Fibroblast of skin of back (primary cell): ENCODE measurements at places on chromosomes 6 and 20.

DNA sequence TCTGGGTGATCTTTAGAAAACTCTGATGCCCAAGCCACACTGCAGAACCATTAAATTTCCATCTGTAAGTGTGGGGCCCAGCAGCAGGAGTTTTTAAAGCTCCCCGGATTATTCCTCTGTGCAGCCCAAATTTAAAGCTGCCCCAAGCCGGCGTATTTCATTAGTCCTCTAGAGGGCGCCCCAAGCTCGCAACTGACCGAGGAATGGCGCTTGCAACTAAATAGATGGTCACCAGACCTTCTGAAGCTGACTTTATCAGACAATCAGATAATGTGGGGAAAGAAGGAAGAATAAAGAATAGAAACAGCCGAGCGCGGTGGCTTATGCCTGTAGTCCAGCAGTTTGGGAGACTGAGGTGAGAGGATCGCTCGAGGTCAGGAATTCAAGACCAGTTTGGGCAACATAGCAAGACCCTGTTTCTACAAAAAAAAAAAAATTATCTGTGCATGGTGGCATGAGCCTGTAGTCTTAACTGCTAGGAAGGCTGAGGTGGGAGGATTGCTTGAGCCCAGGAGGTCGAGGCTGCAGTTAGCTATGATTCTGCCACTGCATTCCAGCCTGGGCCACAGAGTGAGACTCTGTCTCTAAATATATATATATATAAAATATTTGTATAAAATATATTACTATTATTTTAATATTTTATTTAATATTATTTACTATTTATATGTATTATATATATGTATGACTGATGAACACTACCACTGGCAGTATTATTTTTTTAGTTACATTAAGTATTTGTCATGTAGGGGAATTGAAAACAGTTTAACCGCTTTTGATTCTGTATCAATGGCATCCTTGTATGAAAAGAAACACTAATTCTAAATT, 56.0 kb downstream of the OTOR start:
- DNase-seq = peak; percentile 47

- DNase-seq = no peak
Observed at GRCh38 chr6:100261486-100261885, 203.2 kb downstream of the SIM1 start.

DNA sequence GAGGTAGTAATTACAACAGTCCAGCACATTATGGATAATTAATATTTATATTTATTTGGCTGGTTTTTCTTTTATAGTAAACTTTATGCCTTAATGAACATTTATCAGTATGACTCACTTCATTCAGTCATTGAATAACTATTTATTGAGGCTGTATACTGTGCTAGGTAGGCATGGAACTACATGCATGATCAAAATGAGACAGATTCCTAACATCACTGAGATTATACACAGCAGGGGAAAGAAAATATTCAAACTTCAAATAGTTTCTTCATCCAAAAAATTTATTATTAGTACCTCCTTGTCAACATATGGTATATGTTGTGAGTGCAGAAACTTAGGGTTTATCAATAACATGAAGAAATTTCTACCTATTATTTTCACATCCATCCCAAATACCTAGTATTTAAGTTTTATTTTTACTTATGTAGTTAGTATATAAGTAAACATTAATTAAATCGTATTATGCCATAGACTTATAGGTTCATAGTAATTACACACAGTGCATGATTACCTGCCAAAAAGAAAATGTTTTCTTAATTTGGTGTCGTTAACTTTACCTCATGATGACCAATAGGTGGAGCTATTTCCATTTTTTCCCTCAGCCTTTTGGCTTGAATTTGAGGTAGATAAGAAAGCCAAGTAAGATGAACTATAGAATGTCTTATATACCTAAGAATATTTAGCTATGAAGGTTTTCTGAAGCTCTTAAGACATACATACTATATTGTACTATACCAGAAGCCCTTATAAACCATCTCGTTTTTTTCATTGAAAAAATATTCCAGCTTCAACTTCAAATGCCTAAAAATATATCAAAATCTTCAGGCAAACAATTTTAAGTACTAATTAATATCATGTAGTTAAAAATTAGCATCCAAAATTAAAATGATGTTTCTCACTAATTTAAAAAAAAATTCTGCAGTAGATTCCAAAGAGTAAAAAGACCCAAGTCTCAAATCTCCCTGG, 12.5 kb upstream of the TMEM30A start:
- peak; percentile 69 for DNase-seq

DNA sequence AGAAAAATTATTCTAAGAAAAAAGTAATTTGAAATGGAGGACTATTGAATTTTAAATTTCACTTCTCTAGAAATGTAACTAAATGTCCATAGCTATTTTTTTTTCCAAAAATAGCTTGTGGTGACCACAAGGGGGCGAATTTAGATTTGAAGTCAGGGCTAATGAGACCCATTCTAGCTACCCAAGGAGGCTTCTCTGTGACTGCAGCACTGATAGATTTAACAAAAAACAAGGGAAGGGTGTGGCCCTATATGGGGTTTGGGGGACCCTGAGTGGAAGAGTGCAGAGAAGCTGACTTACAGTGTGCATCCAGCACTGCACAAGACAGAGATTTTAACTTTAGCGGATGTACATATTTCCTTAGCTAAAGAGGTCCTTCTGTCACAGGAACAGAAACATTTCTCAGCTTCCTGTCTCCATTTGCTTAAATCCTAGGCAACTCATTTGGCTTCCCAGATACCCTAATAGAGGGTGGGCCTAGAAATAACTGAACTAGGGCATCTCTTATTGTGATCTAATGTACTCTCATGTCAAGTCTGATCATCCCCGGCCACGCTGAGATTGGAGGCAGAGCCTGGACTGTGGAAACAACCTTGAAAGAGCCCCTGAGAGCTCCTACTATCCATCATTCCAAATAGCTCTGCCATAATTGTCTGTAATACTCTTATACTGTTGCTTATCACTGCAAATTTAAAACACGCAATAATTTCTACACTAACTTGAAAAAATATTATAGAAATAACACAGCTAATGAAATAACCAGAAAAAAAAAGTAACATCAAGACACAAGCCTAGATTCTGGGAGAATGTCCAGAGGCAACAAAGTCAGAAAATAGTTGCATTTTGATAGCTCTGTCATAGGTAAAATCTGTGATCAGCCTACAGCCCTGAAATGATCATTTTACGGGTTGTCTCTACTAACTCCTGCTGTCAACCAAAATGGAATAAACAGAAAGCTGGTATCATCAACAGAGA, 93.6 kb downstream of the SNAP91 start:
- DNase-seq = peak; percentile 38

DNA sequence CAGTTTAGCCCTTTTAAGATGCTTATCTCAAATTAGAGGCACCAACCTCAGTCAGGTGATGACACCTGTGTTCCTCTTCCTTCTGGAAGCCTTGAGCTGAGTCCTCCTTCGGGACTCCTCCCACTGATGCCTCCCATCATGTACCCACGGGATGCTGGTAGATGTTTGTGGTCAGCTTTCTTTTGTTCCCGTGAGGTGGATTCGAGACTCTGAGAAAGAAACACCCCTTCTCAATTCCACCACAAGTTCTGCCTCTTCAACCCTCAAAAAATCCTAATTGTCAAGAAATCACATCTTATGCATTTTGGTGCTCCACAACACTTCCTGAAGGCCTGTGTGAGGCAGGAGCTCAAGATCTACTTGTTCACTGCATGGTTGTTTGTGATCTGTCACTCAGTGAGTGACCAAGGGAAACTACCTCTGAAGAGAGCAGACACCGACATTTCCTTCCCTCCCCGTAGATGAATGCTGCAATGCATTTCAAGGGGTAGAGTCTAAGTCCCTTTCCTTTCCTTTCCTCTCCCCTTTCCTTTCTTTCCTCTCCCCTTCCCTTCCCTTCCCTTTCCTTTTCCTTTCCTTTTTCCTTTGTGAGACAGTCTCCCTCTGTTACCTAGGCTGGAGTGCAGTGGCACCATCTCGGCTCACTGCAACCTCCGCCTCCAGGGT, 50.5 kb downstream of the PCNA start:
- no peak for DNase-seq

DNA sequence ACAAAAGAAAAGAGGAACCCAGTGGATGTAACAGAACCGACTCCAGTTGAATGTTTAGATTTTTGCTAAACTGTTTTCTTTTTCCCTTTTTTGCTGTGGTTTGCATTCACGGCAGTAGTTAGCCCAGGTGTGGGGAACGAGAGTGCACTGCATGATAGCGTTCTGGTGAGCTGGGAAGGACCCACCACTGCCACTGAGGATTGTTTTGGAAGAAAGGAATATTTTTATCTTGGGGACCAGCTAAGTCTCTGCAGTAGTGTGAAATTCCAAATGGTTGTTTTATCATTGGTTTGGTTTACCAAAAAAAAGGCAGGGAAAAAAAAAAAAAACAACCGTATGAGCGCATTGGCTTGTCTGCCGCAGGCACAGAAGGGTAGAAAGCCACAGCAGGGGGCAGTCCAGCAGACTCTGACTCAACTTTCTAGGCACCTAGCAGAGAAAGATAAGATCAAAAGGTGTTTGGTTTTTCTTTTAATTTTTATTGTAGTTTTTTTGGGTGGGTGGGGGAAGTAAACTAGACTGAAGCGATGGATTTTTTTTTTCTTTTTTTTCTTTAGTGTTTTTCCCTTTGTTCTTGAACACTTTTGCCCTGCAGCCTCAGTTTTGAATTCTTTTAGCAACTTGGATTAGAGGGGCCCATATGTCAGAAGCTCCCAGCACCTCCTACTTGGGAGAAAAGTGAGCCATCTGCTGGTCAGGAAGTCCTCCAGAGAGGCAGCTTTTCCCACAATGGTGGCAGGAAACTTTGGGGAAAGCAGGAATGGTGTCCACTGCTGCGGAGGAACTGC, 13.5 kb upstream of the RAB5IF start:
- DNase-seq = peak; percentile 56

DNA sequence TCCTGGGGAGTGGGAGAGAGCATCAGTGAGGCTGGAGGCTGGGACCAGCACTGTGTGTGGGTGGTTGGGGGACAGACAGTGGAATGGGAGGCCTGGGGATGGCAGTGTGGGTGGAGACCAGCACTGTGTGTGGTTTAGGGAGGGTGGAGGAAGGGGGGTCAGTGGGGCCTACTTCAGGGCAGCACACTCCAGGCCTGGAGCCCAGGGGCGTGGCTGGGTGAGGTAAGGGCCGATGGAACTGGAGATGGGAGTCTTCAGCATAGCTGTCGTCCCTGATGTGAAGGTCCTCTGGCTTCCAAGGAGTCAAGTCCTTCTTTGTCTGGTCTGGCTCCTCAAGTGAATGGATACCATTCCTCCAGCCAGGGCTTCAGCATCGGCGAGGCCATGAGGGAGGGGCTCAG, 18.6 kb downstream of the KCNK17 start:
- no peak for DNase-seq

DNA sequence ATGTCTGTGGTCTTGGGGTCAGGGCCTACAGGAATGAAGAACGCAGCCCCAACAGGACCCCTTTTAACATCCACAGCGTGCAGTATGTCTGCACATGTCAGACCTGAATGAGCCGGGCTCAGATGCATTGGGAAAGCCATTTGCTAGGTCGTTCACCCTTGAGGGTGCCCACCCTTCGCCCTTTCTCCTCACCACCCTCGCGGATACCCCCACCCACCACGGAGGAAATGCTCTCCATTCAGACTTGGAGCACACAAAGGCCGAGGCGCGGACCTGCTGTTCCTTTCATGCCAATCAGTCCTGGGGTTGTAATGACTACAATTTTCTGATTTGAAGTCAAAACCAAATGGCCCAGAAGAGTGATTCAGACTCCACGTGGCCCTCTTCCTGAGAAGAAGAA, 62.7 kb downstream of the EDN3 start:
- no peak for DNase-seq

DNA sequence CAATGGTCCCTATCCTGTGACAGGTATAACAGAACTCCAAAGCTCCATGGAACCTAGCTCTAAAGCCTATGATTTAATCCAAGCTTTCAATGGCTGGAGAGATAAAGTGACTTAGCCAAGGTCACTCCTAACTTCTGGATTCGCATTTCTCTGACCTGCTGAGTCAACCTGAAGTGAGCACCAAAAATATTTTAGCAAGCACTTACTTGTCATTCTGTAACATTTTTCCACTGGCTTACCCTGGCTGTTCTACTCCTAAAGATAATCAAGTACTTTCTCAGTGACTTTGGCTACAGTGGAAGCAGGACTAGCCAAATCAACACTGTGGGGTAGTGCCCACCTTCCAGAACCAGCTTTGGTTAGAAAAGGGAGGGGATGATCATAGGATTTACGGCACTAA, 188.3 kb downstream of the OGFRL1 start:
- DNase-seq = no peak

DNA sequence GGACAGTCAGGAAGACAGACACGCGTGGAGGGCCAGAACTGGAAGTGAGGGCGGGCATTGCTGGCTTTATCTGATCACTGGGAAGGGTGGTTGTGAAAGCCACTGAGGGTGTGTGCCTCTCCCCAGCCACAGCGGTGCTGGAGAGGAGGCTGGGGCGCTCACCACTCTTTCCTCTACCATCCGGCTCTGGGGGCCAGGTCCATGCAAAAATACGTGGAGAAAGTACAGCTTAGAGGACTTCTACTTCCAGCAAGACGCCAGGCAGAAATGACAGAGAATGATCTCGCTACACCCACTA, 148.8 kb upstream of the RPS6KA2 start:
- DNase-seq = no peak

- DNase-seq = no peak
Observed at GRCh38 chr20:20561172-20561571, 151.3 kb downstream of the RALGAPA2 start.

DNA sequence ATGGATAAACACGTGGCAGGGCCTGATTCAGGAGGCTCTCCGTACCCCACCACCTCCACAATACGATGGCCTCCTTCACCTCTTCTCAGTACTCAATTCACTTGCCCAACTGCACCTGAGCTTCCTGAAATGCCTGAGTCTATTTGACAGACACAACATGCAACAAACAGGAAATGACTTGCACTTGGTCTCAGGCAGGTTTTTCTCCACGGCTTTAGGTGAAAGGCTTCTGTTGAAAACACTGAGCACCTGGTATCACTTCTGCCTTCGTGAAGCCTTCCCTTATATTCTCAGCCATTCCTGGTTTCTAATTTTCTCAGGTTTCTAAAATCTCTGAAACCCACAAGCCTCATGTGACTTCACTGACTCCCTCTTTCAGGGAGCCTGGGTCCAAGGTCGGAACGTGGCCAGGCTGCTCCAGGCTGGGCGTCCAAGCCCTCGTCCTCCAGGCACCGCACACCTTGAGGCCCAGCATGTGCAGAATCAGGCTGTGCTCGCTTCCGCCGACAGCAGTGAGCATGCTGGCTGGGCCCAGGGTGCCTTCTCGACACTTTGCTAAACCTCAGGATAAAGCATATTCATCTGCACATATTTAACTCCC, 34.7 kb downstream of the TAF4 start:
- DNase-seq = no peak

DNA sequence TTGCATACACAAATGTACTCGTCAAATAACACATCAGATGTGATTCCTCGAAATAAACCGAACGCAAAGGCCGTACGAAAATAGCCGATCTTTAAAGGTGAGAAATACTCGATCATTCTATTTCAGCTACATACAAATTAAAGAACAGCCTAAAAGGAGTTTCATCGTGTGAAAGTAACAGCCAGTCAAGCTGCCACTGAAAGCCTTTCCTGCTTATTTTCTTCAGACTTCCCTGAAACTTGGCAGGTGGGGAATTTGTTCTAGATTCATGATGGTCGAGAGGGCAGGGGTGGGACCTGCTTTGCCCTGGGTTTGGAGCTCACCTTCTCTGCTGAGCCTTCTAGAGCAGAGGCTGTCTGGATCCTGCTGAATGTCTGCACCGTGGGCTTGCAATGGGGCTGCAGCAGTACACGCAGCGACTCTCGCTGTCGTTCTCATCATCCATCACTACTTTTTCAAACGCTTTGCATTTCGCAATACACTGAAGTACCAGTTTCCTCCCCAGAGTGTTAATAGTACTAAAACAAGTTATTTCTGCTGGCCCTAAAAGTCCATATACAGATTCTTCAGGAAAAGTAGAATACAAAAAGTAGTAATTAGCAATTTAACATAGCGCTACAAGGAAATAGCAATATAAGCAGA, 16.2 kb downstream of the FOXC1 start:
- DNase-seq = no peak
